MCF 10A (cell line): ENCODE measurements at places on chromosomes 13 and 19.
A peak's percentile ranks its signal among the peaks of the same experiment; 100 is the strongest.

GRCh38 chr19:2462635-2463421 lies 6.1 kb upstream of the LMNB2 start:
- H3K27ac ChIP-seq: no peak overlapping the region
- H3K36me3 ChIP-seq: no peaks in the 10 kb centered on the region
- H3K4me3 ChIP-seq: peak overlapping the region; percentile 91
- peak; percentile 97 for DNase-seq
- peaks cover 9% of the 10 kb centered on the region for H3K4me1 ChIP-seq
- H3K27me3 ChIP-seq: no peaks in the 10 kb centered on the region

DNA sequence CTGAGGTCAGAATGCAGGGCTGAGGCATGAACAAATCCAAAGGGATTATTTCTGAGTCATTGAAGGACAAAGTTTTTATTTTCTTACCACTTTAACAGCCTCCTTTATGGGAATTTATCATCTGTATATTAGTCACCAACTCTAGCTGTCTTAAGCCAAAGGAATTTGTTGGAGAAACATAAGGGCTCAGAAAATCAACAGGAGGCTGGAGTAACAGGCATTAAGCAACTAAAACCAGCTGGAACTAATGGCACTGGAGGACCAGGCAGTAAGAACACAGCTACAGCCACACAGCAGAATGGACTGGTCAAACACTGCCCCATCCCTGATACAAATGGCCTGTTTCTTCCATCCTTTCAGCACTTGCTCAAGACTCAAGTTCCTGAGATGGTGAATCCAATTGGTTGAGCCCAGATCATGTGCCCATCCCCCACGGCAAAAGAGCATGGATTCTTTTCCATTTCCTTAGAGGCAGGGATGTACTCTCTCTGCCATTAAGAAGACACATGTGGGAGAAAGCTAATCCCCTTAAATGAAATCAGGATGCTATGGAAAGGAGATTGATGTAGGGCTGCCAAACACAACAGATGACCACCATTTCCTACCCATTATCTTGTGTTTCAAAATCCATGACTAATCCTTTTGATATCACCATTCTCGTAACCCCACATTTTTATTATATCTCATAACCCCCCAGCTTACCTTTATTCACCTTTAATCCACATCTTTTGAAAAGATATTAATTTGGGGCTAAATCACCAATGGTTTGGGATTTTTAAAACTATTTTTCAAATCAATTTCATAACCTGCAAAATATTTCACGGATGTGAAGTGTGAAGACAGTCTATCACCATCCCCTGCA lies 157.0 kb upstream of the FNDC3A start:
- H3K36me3 ChIP-seq: no peaks in the 10 kb centered on the region
- DNase-seq: peak; percentile 80
- no peak overlapping the region for H3K4me3 ChIP-seq
- H3K27ac ChIP-seq: peak overlapping the region; percentile 8

GRCh38 chr13:95707442-95708390 lies 30.8 kb downstream of the DNAJC3 start:
- no peak for DNase-seq
- no peaks in the 10 kb centered on the region for H3K27me3 ChIP-seq
- H3K4me3 ChIP-seq: no peak overlapping the region
- H3K36me3 ChIP-seq: peaks cover 50% of the 10 kb centered on the region
- H3K4me1 ChIP-seq: peaks cover 22% of the 10 kb centered on the region

GRCh38 chr13:45623516-45624090 lies 8.1 kb upstream of the ERICH6B start:
- H3K4me1 ChIP-seq: peaks cover 10% of the 10 kb centered on the region
- peaks cover 75% of the 10 kb centered on the region for H3K27me3 ChIP-seq
- H3K27ac ChIP-seq: no peak overlapping the region

GRCh38 chr13:72792640-72793039 lies 10.7 kb downstream of the PIBF1 start:
- no peaks in the 10 kb centered on the region for H3K27me3 ChIP-seq
- H3K27ac ChIP-seq: no peak overlapping the region
- peaks cover 45% of the 10 kb centered on the region for H3K36me3 ChIP-seq
- no peak for DNase-seq

- DNase-seq: no peak
- peaks cover 16% of the 10 kb centered on the region for H3K36me3 ChIP-seq
- no peak overlapping the region for H3K27ac ChIP-seq
- peaks cover 20% of the 10 kb centered on the region for H3K4me1 ChIP-seq
- H3K4me3 ChIP-seq: no peak overlapping the region
Measured at GRCh38 chr13:44292545-44292944, 81.1 kb upstream of the SERP2 start.

DNA sequence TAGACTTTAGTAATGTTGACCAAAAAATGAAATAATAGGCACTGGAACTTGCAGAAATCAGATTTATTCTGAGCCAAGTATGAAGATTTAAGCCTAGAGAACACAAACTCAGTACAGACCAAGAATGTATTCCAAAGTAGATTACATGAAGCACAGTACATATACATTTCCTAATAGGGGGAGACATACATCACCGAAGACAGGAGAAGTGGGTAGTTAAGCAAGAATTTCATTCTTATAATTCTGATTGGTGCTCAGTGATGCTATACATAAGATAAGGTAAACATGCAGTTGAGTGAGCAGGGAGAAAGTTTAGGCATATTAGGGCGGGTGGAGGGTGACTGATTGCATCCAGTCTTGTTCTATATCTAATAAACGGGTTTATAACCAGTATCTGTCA lies 2218.8 kb downstream of the PCDH9 start:
- H3K4me1 ChIP-seq: no peaks in the 10 kb centered on the region
- H3K4me3 ChIP-seq: no peak overlapping the region
- H3K36me3 ChIP-seq: no peaks in the 10 kb centered on the region
- no peak for DNase-seq

DNA sequence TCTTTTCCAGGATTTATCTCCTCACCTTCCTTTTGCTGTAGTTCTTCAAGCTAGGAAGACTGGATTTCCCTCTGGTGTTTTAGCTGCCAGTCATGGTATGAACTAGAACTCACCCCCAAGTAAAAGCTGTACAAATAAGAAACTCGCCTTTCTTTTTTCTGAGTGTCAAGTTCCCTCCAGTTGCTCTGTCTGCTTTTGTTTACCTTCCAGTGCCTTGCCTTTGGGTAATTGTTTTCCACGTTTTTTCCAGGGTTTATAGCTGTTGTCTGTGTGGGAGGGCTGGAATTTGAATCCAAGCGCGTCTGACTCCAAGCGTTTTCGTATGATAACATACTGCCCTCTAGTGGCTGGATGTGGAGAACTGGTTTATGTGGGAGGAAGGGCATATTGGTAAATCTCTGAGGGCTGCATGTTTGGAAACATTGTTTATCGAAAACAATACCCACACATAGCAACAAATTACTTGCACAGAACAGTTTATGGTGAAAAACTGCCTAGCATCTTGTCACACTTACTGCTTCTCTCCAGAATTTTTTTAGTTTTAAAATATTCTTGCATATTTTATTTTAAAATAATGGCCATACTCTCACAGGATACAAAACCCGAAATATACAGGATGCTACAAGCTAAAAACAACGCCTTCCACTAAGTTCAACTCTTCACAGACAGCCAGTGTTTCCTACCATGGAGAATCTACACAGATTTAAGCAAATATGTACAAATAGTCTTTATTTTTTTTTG lies 19.2 kb downstream of the RCN3 start:
- no peaks in the 10 kb centered on the region for H3K36me3 ChIP-seq
- H3K4me1 ChIP-seq: no peaks in the 10 kb centered on the region
- peaks cover 13% of the 10 kb centered on the region for H3K27me3 ChIP-seq
- H3K27ac ChIP-seq: no peak overlapping the region
- no peak overlapping the region for H3K4me3 ChIP-seq

DNA sequence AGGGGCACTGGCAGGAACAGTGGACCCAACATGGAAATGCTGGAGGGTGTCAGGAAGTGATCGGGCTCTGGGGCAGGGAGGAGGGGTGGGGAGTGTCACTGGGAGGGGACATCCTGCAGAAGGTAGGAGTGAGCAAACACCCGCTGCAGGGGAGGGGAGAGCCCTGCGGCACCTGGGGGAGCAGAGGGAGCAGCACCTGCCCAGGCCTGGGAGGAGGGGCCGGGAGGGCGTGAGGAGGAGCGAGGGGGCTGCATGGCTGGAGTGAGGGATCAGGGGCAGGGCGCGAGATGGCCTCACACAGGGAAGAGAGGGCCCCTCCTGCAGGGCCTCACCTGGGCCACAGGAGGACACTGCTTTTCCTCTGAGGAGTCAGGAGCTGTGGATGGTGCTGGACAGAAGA lies 4.1 kb downstream of the KLK2 start:
- DNase-seq: no peak
- H3K27me3 ChIP-seq: peaks cover 29% of the 10 kb centered on the region
- H3K27ac ChIP-seq: no peak overlapping the region

GRCh38 chr13:26968431-26969341 lies 202.9 kb downstream of the USP12 start:
- H3K4me3 ChIP-seq: no peak overlapping the region
- DNase-seq: no peak

DNA sequence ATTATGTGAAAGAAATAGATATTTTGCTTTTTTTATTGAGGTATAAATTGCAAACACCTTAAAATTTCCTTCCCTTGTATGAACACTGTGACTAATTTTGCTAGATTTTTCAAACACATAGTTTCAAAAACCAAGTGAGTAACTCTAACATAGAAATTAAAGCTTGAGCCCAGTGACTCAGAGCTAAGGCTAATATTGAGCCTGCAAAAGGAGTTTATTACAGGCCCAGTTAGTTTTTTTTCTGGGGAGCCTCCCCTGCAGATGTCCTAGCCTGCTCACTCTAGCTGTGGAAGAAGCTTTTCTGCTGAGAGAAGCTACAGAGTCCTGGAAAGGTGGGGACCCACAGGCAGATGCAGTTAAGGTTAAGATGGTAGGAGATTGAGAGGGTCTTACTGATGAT lies 3.4 kb downstream of the ZNF430 start:
- peaks cover 53% of the 10 kb centered on the region for H3K36me3 ChIP-seq
- H3K27me3 ChIP-seq: no peaks in the 10 kb centered on the region
- H3K4me1 ChIP-seq: peaks cover 39% of the 10 kb centered on the region

GRCh38 chr19:35140962-35141836 lies 1.9 kb upstream of the FXYD7 start:
- H3K27ac ChIP-seq: no peak overlapping the region
- peaks cover 19% of the 10 kb centered on the region for H3K27me3 ChIP-seq
- peaks cover 15% of the 10 kb centered on the region for H3K4me1 ChIP-seq

DNA sequence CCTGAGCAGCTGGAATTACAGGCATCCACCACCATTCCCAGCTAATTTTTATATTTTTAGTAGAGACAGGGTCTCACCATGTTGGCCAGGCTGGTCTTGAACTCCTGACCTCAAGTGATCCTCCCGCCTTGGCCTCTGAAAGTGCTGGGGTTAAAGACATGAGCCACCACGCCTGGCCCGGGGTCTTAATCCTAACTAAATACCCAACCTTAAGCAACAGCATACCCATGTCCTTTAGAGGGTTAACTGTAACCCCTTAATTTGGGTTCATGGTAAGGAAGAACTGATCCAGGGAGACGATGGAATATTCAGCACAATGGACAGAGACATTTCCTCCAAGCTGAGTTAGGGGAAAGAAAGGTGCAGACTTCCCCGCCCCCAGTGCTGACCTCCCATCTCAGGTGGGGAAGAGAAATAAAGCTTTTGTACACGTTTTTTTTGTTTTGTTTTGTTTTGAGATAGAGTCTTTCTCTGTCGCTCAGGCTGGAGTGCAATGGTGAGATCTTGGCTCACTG lies 8.7 kb upstream of the GALP start:
- no peak overlapping the region for H3K27ac ChIP-seq
- H3K4me3 ChIP-seq: no peak overlapping the region
- peak; percentile 41 for DNase-seq

DNA sequence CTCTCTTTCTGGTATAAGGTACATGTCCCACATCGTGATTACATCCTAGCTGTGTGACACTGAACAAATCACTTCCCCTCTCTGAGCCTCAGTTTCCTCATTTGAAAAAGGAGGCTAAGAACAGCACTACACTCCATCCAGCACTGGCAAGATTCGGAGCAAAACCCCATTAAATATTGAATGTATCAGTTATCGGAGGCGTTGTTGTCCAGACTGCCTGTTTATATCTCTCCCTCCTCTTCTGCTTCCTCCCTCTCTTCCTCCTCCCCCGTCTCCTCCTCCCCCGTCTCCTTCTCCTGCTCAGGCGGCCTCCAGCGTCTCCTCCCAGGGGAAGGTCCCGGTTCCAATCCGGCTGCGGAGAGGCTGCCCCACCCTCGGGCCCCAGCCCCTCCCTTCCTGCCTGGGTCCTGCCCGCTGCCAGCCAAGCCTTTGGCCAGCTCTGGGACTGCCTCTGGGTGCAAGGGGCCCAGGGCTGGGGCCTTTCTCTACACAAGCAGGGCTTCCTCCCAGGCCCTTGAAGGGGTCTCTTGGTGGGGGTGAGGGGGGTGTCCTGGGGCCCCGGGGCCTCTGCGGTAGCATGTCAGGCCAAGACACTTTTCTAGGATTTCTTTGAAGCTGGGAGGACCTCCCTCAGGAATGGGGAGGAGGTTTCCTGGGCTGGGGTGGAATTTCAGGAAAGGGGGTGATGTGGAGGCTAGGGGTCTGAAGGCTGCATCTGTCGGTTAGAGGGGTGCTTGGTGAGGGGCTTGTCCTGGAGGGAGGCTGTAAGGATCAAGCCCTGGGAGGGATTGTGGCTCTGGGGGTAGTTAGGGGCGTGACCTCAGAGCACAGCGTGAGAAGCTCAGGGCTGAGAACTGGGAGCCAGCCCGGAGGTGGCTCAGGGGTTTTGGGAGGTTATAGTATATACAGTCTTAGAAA lies 1.9 kb downstream of the RRAS start:
- H3K36me3 ChIP-seq: peaks cover 32% of the 10 kb centered on the region
- H3K4me1 ChIP-seq: peaks cover 30% of the 10 kb centered on the region
- no peaks in the 10 kb centered on the region for H3K27me3 ChIP-seq
- peak overlapping the region; percentile 95 for H3K27ac ChIP-seq

DNA sequence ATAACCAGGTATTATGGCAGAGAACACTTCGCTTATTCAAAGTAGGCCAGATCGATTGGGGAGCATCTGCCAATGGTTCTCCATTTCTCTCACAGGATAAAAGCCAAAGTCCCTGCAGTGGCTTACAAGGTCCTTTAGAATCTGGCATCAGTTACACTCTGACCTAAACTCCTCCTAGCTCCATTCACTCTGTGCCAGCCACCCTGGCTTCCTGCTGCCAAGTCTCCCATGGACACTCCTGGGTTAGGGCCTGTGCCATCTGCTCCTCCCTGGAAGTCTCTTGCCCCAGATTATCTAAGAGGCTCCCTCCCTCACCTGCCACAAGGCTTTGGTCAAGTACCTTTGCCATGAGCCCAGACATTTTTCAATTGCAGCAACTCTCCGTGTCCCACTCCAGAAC lies 649.2 kb downstream of the DACH1 start:
- no peaks in the 10 kb centered on the region for H3K36me3 ChIP-seq
- no peak overlapping the region for H3K4me3 ChIP-seq
- no peaks in the 10 kb centered on the region for H3K4me1 ChIP-seq
- H3K27me3 ChIP-seq: peaks cover 80% of the 10 kb centered on the region
- no peak for DNase-seq
